ENCODE measurements at places on chromosomes 11 and 22. TPM values are rescaled to one million over a fixed set of nuclear protein-coding genes. Genes with fewer than 3 reads are reported as not detected.

DNA sequence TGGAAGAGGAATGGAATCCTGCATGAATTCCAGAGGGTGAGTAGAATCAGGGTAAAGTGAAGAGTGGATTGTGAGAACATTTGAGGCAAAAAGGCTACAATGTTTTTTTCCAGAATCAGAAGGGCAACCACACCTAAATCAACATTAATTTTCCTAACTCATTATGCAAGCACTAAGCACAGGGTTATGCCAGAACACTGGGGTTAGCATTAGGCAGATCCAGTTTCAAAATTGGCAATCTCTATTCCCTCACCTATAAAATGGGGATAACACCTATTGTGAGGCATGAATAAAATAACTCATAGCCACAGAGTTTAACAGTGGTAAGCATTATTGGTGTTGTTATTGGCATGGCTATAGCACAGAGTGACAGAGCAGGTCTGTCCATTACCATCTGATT is 378.6 kb upstream of the FAT3 start:
- no peak for DNase-seq

DNA sequence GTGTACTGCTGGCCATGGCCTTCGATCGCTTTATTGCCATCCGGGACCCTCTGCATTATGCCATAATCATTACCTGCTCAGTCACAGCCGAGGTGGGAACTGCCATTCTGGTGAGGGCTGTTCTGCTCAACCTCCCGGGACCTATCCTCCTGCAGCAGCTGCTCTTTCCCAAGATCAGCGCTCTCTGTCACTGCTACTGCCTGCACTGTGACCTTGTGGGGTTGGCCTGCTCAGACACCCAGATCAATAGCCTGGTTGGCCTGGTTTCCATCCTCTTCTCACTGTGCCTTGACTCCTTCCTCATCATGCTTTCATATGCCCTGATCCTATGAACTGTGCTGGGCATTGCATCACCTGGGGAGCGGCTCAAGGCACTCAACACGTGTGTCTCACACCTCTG is 24.9 kb upstream of the TRIM21 start:
- DNase-seq: no peak

DNA sequence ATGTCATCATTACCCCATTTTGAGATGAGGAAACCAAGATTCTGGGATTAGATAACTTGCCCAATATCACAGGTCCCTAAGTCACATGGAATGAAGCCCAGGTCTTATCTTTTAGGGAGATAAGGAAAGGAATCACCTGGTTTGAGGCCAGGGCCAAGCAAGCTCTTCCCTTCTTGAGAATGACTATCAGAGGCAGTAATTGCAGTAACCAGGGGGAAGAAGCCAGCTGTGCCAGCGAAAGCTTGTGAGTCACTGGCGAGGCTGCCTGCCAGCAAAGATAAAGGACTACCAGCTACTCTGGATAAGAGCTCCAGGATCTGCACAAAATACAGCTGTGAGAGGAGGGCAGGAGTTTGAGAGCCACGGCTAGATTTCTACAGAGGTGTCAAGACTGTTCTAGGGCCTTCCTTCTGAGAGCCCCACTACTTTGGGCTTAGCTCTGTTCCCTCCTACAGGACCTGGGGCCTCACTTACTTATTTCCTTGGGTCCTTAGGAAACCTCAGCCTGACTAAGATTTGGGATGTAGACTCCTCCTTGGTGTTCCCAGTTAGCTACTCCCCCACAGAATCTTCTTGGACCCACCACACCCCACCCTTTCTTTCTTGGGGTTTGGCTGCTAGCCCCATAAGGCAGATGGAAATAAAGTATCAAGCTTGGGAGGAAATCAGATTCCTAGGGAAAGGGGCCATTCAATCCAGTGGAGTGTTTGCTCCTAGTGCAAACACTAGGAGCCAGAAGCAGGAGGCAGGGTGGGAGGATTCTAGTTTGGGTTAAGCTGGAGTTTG is 9.7 kb upstream of the CCKBR start:
- DNase-seq: no peak

DNA sequence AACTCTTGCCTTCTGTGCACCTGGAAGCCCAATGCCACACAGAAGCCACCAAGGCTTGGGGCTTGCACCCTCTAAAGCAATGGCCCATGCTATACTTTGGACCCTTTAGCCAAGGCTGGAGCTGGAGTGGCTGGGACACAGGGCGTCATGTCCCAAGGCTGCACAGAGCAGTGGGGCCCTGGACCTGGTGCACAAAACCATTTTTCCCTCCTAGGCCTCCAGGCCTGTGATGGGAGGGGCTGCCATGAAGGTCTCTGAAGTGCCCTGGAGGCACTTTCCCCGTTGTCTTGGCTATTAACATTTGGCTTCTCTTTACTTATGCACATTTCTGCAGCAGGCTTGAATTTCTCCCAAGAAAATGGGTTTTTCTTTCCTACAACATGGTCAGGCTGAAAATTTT is 20.6 kb upstream of the TMEM45B start:
- no peak for DNase-seq

DNA sequence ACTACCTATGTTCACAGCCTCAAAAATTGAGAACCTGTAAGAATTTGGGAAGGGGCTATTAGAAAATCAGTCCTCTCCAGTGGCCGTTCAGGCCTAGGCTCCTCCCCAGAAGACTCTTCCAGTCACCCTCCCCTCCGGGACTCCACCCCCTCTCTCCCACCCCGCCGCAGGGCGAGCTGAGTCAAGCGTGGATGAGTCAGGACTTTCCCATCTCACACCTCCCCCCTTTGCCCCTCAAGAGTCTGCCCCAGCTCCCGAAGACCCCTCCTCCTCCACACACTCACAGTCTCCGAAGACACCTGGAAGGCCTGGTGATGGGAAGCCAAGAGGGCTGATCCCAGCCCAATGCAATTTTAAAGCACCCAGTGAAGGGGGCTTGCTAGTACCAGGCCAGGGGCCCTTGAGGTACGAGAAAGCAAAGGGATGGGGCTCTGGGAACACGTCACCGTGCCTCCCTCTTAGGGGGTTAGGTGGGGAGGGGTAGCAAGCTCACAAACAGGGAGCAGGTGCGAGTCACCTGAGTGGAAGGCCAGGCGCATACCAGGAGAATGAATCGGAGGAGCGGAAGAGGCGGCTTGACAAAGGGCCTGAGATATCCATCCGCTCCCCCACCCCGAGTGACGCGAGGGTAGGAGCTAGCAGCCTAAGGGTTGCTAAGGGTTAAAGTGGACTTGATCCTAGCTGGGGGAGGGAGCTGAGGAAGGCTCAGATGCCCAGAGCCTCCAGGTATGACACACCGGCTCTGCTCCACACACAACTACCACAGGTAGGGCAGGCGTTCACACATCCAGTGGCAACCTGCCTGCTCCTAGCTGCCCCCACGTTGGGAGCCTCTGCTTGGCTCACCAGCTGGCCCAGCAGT is 13.6 kb downstream of the BCL9L start:
- peak; percentile 80 for DNase-seq

- no peak for DNase-seq
Measured at GRCh38 chr11:61841636-61842527, 13.8 kb downstream of the FADS2 start.

- DNase-seq: no peak
Measured at GRCh38 chr11:91871791-91872190, 352.8 kb upstream of the FAT3 start.

The SCGB1C1 gene
- not detected for total RNA-seq

GRCh38 chr11:112453601-112454577 is 193.2 kb upstream of the PLET1 start:
- no peak for DNase-seq

DNA sequence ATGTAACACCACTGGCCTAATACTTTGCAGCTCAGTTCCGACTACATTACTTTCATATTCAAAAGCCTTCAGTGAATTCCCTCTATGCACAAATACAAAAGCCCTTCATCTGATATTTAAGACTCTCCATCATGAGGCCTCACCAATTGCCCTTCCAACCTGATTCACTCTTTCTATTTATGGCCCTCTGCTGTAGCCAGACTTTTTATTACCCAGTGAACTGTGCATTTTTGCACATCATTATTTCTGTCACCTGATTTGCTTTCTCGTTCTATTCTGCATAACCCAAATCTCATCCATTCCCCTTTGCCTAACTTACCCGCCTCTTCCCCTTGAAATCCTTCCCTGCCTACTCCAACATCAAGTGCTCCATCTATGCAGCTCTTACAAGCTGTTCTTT is 78.3 kb downstream of the BBOX1 start:
- no peak for DNase-seq

- DNase-seq: no peak
Measured at GRCh38 chr11:33557201-33557600, 143.4 kb downstream of the C11orf91 start.

The POLR2F gene
- 93.1 TPM for total RNA-seq

GRCh38 chr11:7590529-7590928 is 76.7 kb downstream of the PPFIBP2 start:
- no peak for DNase-seq

DNA sequence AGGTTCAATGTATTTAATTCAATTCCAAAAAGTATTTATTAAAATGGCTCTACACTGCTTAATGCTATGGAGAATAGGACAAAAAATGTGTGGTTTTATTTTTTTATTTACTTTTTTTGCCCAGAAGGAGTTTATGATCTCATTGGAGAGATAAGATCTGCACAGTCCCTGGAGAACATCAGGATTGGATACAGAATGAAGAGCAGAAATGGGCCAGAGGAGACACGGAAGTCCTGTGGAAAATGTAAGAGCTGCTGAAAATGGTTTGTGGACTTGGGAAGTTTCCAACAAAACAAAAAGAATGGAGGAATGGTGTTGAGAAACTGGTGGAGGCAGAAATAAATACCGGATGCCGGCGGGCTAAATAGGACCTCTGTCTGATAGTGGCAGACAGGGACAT is 554.6 kb downstream of the OPCML start:
- no peak for DNase-seq

- DNase-seq: no peak
Measured at GRCh38 chr11:94961255-94961654, 12.1 kb downstream of the CWC15 start.
